ENCODE measurements at places on chromosomes 2 and 18. TPM values are rescaled to one million over a fixed set of nuclear protein-coding genes. Genes with fewer than 3 reads are reported as not detected.

MEP1B gene
- polyA plus RNA-seq: 0.18 TPM

DNA sequence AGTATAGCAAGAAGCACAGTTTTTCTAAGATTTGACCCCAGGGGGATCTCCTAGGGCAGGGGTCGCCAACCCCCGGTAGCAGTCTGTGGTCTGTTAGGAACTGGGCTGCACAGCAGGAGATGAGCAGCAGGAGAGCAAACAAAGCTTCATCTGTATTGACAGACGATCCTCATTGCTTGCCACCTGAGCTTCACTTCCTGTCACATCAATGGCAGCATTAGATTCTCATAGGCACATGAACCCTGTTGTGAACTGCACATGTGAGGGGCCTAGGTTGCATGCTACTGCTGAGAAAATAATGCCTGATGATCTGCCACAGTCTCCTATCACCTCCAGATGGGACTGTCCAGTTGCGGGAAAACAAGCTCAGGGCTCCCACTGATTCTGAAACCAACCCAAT is 136.2 kb downstream of the RGPD3 start:
- DNase-seq: no peak

DNA sequence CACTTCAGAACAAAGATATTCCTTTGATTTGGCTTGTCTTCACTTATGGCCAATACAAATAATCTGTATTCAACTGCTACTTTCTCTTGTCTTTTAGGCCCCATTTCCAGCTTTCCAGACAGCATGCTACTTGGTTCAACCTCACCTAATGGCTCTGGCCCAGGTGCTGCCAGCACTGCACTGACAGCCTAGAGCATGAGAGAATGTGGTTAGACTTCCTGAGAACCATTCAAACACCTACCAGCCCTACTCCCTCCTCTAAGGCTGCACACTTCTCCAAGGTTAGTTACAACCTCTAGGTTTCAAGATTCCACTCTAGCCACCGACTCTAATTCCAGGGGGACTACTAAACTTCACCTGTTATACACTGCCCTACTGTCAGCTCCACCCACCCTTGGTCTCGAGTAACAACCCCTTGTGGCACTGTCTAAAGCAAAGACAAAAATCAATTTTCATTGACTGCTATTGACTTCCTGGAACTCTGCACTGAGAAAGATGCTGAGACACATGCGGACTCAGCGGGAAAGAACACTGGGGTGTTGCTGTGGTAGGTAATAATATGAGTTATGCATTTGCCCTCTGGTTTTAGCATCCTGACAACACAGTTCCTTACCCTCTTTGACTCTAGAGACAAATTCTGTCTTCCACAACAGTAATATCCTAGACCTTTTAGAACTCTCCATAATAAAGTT is 38.2 kb downstream of the PLEKHM3 start:
- no peak for DNase-seq

- DNase-seq: no peak
These were observed 70.2 kb upstream of the PIEZO2 start for GRCh38 chr18:11219571-11219970.

DNA sequence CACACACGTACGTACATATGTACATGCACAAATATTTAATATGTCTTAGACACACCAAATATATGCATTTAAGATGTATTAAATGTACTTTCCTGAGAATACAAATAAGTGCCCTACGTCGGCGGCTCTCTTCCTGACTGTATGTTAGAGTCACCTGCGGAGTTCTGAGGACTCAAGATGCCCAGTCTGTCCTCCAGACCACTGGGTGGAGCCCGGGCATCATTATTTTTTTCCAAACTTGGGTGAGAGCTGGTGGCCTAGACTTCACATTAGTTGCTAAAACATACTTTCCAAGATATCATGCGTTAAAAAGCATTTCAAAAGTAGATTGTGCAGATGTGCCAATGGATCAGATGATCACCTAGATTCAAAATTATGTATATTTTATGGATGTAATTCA is 2.9 kb downstream of the IL18R1 start:
- DNase-seq: no peak

GRCh38 chr2:150211164-150211631 is 276.3 kb downstream of the RND3 start:
- no peak for DNase-seq

LRATD1 gene
- polyA plus RNA-seq: 21.1 TPM

- no peak for DNase-seq
These were observed 204.6 kb downstream of the SOCS6 start for GRCh38 chr18:70493461-70493860.

GRCh38 chr2:79715338-79715737 is 202.5 kb downstream of the CTNNA2 start:
- DNase-seq: no peak

BOLL gene
- 0.22 TPM for polyA plus RNA-seq
